ENCODE measurements at places on chromosomes 2 and 18.

DNA sequence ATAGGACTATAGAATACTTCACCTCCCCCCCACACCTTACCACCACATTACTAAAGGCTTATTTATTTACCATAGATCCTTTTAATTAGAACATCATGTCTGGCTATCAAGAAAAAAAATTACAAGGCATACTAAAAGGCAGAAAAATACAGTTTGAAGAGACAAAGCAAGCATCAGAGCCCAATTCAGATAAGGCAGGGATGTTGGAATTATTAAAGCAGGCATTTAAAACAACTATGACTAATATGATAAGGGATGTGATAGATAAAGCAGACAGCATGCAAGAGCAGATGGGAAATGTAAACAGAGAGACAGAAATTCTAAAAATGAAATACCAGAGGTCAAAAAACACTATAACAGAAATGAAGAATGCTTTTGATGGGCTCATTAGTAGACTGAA, 55.4 kb upstream of the SMIM21 start:
- no peak for DNase-seq

DNA sequence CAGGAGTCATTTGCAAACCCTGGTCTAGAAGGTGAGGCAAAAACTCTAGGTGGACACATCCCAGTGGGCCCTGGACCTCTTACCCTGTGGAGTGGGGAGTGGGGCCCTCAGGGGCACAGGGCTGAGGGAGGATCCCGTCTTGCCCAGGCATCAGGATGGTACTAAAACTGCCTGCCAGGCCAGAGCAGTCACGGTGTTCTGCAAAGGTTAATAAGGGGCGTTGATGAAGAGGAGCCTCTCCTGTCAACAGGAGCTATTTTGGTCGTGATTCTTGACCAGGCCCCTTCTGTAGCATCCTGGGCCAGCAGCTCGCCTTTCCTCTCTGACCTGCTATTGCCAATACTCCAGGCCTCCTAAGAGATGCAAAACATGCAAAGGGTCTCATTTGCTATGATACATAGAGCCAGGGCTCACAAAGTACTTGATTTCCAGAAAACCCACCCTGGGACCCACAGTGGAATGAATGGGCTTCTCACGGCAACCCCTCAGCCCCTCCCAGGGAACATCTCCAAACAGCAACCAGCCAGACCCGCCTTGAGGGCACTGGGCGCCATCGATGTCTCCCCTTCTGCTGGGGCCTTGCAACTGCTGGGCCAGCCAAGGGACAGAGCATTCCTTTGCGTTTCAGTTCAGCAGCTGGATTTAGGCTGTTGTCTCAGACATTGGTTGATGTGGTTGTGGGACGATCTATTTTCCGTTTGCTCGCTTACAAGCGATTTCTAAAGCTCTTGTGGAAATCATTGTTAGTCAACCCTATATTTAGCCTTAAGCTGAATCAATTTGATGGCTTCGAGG, 111.1 kb downstream of the PDCL3 start:
- DNase-seq: no peak

- peak; percentile 94 for DNase-seq
Measured at GRCh38 chr2:61854564-61855317, 881 bp upstream of the FAM161A start.

GRCh38 chr2:18368008-18368407, 192.4 kb downstream of the RDH14 start:
- DNase-seq: no peak

GRCh38 chr2:31382452-31383120, 32.0 kb downstream of the XDH start:
- DNase-seq: no peak

DNA sequence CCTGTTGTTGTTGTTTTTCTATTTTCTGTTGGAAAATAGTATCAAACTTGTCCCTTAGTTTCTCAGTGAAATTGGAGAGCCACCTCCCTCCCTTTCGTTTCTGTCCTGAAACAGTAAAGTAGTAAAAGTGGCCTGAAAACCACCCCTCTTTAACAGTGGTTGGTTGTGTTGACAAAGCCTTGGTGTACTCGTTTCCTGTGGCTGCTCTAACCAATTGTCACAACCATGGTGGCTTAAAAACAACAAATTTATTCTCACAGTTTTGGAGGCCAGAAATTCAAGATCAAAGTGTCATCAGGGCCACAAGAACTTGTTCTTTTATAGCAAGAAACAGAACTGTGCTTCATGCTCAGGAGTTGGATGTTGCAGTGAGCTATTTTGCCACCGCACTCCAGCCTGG, 4.0 kb upstream of the DYSF start:
- peak; percentile 21 for DNase-seq

DNA sequence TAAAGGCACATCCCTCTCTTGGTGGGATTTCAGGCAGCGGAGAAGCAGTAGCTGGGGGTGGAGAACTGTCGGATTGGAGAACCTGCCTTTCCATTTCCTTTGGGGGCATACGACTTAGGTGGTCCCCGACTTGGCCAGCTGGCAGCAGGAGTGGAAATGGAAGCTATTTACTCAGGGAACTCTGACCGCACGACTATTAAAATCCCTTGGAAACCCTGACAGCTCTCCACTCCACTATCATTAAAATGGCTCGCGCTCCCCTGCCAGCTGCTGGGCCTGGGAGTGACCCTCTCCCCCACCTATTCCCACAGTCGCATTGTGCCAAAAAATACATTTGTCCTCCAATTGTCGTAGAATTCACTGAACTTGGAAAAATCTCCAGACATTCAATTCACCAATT, 77.7 kb upstream of the APCDD1 start:
- DNase-seq: no peak

DNA sequence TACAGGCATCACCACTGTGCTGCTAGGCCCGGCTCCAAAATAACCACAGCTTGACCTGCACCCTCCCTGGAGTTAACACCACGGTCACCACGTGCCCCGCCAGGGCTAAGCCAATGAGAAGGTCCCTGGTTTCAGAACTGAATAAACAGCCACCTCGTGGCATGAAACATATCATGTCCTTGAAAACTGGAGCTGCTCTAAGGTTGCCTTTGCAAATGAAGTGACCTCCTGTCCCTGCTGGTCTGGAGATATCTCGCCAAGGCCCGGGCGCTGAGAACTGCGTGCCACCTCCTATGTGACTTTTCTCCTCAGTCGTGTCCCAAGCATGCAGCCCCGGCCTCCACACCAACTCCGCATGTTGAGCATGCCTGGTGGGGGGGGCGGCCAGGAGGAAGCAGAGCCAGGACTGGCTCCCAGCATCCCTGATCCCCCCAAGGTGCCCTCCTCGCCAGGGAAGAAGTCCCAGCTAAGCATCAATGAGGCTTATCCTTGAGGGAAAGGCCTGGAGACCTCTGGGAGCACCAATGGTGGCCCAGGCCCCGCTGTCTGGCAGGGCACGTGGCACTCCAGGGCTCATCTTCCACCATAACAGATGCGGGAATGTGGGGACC, 16.3 kb upstream of the KCNG2 start:
- DNase-seq: no peak

GRCh38 chr2:17581831-17582230, 41.3 kb downstream of the VSNL1 start:
- no peak for DNase-seq

DNA sequence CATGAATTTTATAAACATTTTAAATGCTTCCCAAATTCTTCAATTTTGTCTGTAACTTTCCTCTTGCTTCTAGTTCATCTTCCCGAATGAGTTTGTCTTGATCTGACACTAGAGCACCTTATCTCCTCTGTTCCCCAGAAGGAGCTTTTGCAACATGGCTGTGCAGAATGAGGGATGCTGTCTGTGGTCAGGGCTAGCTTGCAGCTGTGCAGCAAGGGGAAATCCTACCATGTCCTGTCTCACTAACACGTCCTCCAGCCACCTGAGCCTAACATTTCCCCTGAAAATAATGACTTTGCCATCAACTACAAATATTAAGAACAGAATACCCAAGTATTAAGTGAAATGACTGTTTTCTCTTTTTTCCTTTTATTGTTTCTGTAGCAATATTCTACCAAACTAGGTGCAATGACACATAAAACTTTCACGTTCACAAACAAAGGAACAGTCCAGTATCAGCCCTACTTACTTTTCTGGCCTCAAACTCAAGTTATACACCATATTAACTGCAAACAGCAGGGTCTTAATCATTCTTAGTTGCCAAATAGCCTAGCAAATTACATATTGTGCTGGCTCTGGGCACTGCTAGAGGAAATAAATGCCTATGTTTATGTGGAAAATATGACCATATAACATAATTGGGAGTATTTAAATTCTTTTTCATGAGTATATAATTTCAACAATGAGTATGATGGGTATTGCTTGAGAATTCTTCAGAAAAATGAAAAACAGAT, 423.3 kb downstream of the CMPK2 start:
- no peak for DNase-seq

- no peak for DNase-seq
Measured at GRCh38 chr18:39681061-39681460, 2115.5 kb upstream of the CELF4 start.

- no peak for DNase-seq
Measured at GRCh38 chr2:142041105-142041504, 89.7 kb downstream of the LRP1B start.

DNA sequence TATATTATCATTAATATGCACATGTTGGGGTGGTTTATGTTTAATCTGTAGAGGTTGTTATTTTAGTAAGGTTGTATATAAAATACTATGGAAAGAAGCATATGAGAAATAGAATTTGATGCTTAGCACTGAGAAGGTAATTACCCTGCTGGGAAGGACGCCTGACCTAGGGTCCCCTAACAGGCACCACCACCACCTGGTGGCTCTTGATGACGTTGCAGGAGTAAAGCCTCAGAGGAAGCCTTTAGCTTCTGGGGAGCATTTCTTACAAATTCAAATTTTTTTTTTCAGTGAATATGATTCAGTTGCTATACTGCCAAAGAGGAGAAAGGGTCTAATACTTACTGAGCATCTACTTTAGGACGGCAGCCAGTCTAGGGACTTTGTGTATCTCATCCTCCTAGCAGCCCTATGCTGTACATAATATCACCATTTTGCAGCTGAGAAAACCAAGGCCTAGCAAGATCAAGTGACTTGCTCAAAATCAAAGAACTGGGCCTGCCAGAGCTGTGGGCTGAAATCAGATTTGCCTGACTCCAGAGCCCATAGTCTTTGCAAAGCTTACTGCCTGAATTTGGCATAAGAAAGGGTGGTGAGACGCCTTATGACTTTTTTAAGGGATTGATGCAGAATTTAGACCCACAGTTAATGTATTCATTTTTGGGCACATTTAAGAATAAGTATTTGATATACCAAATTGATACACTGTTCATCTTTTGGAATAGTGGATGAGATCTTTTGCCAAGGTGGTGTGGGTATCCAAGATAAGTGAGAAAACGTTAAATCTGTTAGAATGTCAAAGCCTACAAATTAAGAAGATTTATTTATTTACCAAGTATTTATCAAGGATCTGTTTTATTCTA, 78.8 kb upstream of the GAREM1 start:
- peak; percentile 16 for DNase-seq

- DNase-seq: no peak
Measured at GRCh38 chr2:207516206-207516605, 13.6 kb upstream of the CREB1 start.

GRCh38 chr2:171505374-171505773, 16.9 kb upstream of the CYBRD1 start:
- no peak for DNase-seq

DNA sequence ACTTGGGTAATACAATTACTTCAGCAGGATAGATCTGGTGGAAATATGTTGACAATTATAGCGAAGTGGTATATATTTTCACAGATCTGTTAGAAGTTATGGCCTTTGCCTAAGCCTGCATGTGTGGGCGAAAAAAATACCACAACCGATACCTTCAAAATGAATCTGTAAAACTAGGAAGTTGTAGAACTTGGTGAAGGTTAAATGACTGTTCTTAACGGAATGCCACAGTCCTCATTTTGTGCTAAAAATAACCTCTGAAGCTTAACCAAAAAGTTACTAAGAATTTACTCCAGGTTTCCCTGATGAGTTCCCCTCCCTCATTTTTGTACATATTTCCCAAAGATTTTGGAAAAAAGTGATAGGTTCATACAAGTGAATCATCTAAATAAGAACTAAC, 550.7 kb downstream of the THSD7B start:
- no peak for DNase-seq

DNA sequence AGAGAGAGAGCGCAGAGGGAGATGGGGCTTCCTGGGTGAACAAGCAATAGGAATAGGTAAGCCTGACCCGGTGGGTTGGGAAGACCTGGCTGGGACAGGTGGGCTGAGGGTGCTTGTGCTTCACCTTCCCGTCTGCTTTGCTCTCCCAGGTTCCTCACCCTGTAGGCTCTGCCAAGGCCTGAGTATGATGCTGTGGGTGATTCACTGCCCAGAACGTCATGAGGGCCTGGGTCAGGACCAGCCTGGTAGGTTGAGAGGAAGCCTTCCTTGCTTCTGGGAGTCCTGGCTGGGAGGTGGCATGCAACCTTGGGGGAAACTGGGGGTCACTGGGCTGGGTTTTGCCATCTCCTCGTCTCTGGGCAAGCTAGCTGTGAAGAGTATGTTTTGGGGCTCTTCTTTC, 220.2 kb upstream of the APCDD1 start:
- no peak for DNase-seq

DNA sequence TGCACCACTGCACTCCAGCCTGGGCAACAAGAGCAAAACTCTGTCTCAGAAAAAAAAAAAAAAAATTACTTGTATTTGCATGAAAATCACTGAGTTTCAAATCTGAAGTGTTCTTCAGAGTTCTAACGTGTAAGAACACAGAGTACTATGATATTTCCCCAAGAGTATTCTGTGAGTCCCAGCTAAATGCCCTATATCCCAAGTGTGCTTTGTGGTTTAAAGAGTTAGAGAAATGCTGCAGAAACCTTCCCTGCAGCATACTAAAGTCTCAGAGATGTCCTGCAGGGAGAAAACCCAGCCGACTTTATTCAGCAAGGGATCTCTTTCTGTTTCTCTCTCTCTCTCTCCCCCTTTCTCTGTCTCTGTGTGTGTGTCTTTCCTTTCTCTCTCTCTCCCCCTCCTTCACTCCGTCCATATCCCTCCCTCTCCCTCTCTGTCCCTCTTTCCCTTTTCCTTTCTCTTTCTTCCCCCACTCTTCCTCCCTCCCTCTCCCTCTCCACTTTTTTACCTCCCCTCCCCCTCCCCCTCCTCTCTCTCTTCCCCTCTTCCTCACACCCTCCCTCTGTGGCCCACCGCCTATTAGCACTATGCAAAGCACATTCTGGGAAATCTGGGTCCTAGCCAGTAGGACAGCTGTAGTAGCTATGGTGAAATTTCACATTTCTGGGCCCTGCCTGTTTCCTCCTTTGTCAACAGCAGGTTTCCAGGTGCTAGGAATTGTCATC, 54.2 kb downstream of the ACTR2 start:
- DNase-seq: no peak

DNA sequence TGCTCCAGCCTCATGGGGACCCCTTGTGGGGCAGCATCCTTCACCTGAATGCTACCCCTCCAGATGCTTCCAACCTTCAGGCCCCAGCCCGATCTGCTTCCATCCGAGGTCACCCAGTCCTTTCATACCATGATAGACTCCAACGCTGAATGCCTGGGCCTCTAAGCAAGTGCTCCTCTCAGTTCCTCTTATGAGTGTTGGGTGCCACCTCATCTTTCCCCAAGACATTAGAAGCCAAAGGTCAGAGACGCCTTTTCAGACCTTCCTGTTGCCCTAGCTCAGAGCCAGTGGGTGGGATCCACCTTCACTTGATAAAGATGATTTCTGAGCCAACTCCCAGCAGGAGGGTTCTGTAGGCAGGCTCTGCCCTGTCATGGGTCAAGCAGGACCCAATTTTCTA, 174.5 kb upstream of the MGAT5 start:
- no peak for DNase-seq
